ENCODE measurements at places on chromosomes 2 and 18.

GRCh38 chr2:36357847-36358659 lies 2.5 kb downstream of the CRIM1 start:
- no peak for DNase-seq

- DNase-seq, result no peak
Observed at GRCh38 chr2:102317715-102318114, 6.4 kb downstream of the IL1RL1 start.

DNA sequence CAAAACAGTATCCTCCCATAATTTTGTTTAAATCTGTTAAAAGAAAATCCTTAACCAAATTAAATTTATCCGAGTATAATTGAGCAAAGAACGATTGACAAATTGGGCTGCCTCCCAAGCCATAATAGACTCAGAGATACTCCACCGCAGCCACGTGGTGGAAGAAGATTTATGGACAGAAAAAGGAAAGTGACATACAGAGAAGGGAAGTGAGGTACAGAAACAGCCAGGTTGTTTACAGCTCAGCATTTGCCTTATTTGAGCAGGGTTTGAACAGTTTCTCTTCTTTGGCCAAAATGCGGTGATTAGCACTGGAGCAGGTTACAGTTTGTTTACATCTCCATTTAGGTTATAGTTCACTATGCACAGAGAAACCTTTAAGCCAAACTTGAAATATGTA lies 60.8 kb downstream of the KYNU start:
- no peak for DNase-seq

DNA sequence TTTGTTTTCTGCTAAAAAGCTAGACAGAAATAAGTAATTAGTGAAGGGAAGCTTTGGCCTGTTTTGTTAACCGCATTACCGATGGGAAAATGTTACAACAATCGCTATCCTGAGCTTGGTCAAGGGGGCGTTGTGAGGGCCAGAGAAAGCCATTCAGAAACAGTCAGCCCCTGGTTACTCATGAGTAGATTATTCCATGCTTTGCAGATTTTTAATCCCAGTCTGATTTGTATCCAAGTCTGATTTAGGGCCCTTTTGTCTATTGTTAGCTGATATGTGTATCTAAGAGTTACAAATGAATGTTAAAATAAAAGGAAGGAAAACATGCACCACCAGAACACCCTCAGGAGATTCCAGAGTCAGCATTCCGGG lies 99.1 kb downstream of the PRPF40A start:
- DNase-seq, result no peak

DNA sequence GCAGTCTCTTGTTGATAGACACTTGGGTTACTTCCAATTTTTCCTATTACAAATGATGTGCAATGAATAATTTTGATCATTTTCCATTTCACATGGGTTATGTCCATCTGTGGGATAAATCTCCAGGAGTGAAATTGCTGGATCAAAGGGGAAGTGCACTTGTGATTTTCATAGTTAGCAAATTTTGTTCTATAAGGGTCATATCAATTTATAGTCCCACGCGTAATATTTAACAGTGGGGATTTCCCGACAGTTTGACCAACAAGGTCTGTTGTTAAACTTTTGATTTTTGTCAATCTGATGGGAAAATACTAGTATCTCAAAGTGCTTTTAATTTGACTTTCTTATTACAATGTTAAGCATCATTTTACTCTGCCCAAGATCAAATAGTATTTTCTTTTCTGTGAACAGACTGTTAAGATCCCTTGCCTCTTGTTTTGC lies 8.3 kb downstream of the IL1B start:
- DNase-seq, result no peak

GRCh38 chr2:73852020-73852419 lies 23.3 kb downstream of the STAMBP start:
- no peak for DNase-seq

DNA sequence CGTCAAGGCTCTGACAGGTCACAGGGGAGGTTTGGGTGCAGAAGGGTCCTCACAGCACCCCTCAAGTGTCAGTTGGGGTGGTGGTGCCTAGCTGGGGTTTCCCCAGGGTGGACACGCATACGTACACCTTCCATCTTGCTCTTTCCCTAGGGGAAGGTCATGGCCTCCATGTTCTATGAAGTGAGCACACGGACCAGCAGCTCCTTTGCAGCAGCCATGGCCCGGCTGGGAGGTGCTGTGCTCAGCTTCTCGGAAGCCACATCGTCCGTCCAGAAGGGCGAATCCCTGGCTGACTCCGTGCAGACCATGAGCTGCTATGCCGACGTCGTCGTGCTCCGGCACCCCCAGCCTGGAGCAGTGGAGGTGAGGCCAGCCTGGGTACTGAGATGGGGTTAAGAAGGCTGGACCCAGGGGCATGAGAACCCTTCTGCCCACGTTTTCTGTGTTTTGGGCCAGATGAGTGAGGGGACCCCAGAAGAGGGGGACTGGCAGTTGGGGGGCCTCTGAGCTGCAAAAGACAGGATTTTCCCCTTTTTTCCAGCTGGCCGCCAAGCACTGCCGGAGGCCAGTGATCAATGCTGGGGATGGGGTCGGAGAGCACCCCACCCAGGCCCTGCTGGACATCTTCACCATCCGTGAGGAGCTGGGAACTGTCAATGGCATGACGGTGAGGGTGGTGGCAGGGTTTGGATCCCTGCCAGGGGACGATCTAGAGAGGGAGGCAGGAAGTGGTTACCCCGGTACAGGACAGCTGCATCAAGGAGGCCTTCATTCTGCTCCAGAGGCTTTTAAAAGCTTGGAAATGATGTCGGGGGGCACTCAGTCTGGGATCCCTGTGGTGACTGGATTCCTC lies 20.9 kb downstream of the SLC30A3 start:
- DNase-seq, result no peak
